Stimulated activated CD8-positive, alpha-beta memory T cell treated with anti-CD3 and anti-CD28 coated beads, Interleukin-4, amount 100 ng/mL, for 1 hour (primary cell): ENCODE measurements at places on chromosomes 3 and 15.

DNA sequence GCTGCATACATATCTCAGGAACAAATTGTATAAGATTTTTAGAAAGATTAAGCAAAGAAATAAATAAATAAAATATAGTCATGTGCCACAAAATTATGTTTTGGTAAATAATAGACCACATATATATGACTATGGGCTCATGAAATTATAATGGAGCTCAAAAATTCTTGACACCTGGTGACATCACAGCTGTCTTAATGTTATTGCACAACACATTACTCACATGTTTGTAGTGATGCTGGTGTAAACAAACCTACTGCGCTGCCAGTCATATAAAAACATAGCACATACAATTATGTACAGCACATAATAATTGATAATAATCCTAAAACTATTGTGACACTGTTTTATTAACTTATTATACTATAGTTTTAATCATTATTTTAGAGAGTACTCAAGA is 1159.1 kb downstream of the SI start:
- DNase-seq, result no peak

DNA sequence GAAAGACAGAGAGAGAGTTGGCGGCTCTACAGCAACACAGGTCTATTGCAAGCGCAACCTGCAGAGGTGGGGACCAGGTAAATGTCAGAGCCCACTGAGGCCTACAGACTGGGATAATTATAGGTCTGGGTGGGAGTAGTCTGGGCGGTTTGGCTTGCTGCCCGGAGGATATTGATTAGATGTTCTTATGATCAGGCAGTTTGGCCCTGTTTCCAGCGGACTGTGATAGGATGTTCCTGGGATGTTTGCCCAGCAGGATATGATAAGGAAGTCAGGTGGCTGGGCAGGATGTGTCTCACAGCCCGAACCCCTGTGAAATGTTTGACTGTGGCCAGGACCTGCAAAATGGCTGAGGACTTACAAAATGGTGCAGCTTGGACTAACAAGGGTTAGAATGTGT is 364.9 kb downstream of the NAALADL2 start:
- no peak for DNase-seq

GRCh38 chr3:113628788-113629187 is 67.7 kb downstream of the USF3 start:
- DNase-seq, result no peak

- no peak for DNase-seq
Observed at GRCh38 chr15:52256930-52257733, 38.5 kb downstream of the MYO5C start.

GRCh38 chr15:65824031-65824743 is 32.1 kb upstream of the DENND4A start:
- DNase-seq, result no peak

- DNase-seq, result no peak
Observed at GRCh38 chr3:197953881-197954280, 3.9 kb downstream of the RPL35A start.

DNA sequence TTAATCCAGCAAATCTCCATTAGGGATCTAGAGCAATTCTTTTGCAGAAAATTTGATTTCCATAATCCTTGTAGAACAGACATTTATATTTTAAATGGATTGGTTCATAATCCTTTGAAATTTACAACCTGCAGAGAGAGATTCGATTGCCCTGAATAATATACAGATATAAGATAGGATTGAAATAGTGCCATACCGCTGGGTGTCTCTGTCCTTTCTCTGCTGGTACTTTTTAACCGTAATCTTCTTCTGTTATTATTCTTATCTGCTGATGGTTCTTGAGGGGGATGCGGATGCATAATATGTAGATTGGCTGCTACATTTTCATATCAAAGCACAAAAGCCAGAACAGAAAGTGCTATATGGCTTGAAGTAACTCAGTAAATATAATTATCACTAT is 182.2 kb downstream of the CFAP20DC start:
- no peak for DNase-seq

- no peak for DNase-seq
Observed at GRCh38 chr3:102189541-102189940, 245.3 kb upstream of the ZPLD1 start.

- DNase-seq, result no peak
Observed at GRCh38 chr3:8328967-8329366, 172.7 kb upstream of the LMCD1 start.

- DNase-seq, result no peak
Observed at GRCh38 chr15:85475317-85475701, 94.9 kb downstream of the AKAP13 start.

DNA sequence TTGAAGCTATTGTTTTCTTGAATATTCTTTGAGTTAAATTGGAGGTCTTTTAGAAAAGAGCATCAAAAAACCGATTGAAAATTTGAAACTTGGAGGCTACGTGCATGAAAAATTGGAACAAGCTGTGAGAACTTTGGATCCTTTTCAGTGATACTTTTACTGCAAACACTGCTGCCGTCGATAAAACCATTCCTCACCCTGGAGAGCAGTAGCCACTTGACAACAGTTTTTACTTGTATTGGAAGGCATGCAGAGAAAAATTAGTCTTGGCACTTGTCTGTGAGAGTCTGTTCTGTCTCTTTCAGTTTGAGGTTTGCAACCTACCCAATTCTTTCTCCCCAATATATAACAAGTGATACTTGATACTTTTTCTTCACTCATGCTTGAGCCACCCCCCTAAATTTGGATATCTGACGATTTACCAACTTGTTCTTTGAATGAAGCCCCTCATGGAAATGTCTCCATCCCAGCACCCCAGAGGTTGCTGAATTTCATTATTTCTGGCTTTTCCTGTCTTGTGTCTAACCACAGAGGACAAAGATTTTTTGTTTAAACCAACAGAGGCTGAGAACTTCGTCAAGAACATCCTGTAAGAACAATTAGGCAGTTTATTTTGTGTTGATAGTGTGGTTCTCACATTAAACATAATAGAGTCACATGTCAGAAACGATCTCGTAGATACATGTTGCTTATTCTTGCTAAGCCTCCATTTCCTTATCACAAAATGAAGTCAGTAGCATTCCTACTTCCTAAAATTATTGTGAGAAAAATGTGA is 307.3 kb upstream of the PLSCR5 start:
- DNase-seq, result no peak

DNA sequence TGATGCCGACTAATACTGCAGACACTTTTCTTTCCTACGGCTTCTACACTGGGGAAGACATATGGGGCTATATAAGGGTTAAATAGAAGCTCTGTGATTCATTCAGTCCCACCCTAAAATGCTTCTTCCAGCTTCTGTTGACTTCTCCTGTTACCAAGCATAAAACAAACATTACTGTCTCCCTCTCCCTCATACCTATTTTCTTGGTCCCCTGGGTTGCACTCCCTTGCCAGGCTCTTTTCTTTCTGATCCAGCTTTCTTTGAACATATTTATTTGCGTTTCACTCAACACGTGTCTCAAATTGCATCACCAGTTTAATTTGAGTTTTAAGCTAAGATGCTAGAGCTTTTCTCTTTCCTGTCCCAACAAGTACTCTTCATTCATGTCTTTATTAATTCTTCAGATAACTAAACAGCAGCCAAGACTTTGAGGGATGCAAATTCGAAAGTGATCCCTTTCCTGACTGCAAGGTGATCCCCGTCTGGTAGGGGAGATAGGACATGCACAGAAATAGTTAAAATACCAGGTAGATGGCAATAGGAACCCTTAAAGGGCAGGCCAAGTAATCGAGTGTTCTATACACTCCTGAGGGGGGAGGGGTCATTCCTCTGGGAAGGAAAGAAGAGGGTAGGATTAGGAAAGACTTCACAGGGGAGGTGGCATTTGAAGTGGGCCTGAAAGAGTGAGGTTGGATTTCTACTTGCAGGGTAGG is 198.6 kb upstream of the BCL6 start:
- DNase-seq, result no peak

- DNase-seq, result no peak
Observed at GRCh38 chr3:94246171-94246570, 183.3 kb downstream of the NSUN3 start.

DNA sequence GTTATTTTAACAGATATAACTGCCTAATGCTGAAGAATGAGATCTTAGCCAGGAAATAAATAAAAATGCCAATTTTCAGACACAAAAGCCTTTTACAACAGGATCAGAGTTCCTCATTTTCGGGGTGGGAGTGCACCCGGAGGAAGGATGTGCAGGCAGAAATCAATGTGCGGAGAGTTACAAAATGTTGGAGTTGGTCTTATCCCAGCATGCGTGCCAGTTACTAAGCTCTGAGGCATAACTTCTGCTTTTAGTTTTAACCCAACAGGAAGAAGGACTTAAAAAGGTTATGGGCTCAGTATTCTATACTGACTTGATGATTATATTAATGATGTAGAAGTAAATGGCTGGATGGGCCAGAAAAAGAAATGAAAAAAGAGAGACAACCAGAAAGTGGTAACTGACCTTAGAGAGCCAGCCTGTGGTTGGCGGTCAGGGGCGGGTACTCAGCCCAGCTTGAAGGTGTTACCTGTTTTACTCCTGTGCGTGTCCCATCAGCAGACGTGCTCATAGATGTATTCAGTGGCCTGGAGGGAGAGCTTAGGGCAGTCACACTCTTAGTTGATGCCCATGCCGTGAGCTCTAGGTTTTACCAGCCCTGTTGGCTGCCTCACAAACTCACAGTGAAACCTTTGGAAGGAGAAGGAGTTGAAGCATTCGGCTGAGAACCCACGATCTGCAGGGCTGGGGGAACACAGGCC is 164.7 kb downstream of the SV2B start:
- no peak for DNase-seq

DNA sequence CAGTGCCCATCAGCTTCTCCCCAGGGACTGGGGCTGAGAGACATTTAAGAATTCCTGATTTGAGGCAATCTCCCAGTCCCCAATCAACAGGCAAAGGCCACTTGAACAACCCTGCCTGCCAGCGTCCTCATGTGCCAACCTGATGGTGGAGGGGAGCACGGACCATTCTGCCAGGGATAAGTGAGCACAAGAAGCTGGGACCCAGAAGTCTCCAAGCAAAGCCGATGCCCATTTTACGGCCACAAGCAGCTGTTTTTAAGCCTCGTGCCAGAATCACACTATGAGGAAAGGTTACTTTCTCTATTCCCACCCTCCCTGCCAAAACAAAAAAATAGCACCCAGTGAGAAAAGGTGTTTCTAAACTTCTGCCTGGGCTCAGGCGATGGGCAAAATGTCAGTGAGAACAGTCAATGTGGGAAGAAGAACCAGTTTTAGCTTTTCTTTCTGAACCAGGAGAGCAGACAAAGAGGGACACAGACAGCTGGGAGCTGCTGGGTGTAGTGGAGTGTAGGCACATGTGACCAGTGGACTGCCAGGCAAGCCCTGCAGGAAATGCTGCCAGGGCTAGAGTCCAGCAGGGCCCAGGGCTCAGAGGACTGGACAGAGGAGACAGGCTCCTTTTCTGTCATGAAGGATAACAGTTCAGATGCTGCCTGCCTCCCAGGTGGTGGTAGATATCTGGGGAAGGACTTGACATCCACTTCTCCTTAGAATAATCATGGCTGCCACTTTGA is 57.7 kb downstream of the ATP2B2 start:
- no peak for DNase-seq

DNA sequence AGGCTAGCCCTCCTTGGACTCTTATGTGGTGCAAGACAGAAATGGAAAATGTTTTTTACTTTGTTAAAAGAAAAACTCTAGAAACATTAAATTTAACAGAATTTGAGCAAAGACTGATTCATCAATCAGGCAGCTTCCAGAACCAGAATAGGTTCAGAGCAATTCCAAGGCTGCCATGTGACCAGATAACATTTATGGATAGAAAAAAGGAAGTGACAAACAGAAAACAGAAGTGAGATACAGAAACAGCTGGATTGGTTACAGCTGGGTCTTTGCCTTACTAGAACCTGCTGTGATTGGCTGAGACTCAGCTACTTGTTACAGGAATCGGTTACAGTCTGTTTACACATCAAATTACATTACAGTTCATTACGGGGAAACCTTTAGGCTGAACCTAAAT is 22.5 kb upstream of the OTOL1 start:
- no peak for DNase-seq

GRCh38 chr3:129992781-129993180 is 18.3 kb downstream of the TRH start:
- DNase-seq, result no peak
